ENCODE measurements at places on chromosomes 2 and 18. TPM values are rescaled to one million over a fixed set of nuclear protein-coding genes. Genes with fewer than 3 reads are reported as not detected.

Gene CXCR1
- not detected for total RNA-seq

Gene ASTL
- total RNA-seq, result not detected

Gene HEATR5B
- total RNA-seq, result 19.6 TPM

GRCh38 chr2:133953524-133953923 lies 300.3 kb upstream of the MGAT5 start:
- no peak overlapping the region for H3K4me3 ChIP-seq
- DNase-seq, result no peak
- H3K36me3 ChIP-seq, result no peaks in the 10 kb centered on the region
- peaks cover 26% of the 10 kb centered on the region for H3K27me3 ChIP-seq
- H3K4me1 ChIP-seq, result no peaks in the 10 kb centered on the region

Gene REEP1
- total RNA-seq, result 2.6 TPM

Gene MTHFD2
- 366 TPM for total RNA-seq

- H3K4me1 ChIP-seq, result no peaks in the 10 kb centered on the region
- H3K27ac ChIP-seq, result no peak overlapping the region
- peaks cover 1% of the 10 kb centered on the region for H3K36me3 ChIP-seq
- H3K27me3 ChIP-seq, result peaks cover 14% of the 10 kb centered on the region
- DNase-seq, result no peak
Measured at GRCh38 chr2:161681046-161681445, 56.8 kb downstream of the SLC4A10 start.

DNA sequence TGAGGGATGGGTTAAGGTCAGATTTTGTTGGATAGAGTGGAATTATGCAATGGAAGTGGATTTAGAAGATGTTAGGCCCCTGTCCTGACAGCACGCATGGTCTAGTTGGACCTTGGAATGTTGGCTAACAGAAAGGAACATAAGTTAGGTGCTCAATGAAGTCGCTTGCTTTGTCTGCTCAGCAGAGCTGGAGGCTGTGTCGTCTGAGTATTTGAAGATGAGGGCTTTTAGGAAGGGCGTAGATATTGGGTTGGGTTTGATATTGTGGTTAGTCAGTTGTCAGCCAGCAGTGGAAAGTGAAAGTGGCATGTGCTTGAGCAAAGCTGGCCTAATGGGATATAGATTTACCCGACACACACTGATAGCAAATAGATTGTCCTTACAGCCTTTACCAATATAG lies 239.3 kb downstream of the PRKCE start:
- no peaks in the 10 kb centered on the region for H3K27me3 ChIP-seq
- H3K4me1 ChIP-seq, result peaks cover 29% of the 10 kb centered on the region
- H3K36me3 ChIP-seq, result no peaks in the 10 kb centered on the region
- H3K27ac ChIP-seq, result no peak overlapping the region
- H3K4me3 ChIP-seq, result no peak overlapping the region

Gene RAD51AP2
- total RNA-seq, result not detected

Gene NEURL3
- total RNA-seq, result not detected

Gene LRATD1
- not detected for total RNA-seq

GRCh38 chr2:60527762-60528161 lies 25.7 kb downstream of the BCL11A start:
- H3K36me3 ChIP-seq, result no peaks in the 10 kb centered on the region
- H3K27me3 ChIP-seq, result no peaks in the 10 kb centered on the region
- H3K4me1 ChIP-seq, result peaks cover 50% of the 10 kb centered on the region
- DNase-seq, result no peak
- no peak overlapping the region for H3K4me3 ChIP-seq

Gene EVX2
- not detected for total RNA-seq

Gene IL1F10
- not detected for total RNA-seq

- H3K27me3 ChIP-seq, result no peaks in the 10 kb centered on the region
- no peaks in the 10 kb centered on the region for H3K4me1 ChIP-seq
- H3K36me3 ChIP-seq, result no peaks in the 10 kb centered on the region
- no peak overlapping the region for H3K27ac ChIP-seq
- no peak overlapping the region for H3K4me3 ChIP-seq
- no peak for DNase-seq
Measured at GRCh38 chr2:45902781-45903375, 251.4 kb downstream of the PRKCE start.

DNA sequence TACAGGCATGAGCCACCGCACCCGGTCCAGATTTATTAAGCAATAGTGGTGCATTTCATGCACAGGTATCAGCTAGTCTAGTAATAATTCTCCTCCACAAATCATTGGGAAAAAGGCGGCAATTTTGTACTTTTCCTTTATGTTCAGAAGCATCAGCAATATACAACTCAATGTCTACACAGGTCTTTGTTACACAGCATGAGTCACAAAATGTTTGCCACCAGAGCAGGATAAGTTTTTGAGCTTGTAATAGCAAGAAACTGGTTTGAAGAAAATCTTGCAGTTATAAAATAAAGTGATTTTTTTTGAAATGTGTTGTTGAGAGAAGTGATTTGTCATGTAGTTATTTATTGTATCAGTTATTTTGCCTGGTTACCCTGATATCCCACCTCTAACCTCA lies 4.8 kb upstream of the ITPRIPL1 start:
- no peaks in the 10 kb centered on the region for H3K36me3 ChIP-seq
- H3K27me3 ChIP-seq, result peaks cover 14% of the 10 kb centered on the region
- DNase-seq, result no peak
- H3K4me1 ChIP-seq, result peaks cover 25% of the 10 kb centered on the region
- no peak overlapping the region for H3K27ac ChIP-seq

DNA sequence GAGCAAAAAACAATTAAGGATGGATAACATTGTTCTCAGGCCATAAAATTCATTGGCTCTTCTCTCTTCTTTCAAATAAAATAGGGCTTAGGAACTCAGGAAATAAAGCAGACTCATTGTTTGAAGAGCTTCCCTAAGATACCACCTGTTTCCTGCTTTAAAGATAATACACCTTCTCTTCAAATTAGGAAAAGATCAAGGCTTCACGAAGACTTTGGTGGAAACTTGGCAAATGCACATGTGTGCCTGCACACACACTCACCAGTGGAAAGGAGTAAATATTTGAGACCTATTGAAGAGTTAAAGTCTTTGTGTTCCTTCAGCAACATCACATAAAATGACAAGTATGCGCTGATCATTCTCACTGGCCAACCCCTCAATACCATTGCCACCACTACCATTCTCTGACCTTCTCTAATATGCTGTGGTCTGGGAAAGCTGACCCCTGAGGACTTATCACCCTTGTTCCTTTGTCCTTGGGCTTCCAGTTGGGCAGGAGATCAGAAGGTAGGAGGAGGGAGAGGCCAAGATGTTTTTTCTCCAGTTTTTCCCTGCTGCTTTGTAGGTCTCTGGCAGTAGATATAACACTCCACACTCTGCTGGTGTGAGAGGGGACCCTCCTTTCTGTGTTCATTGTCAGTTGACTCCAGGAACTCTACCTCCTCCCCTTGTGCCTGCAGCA lies 53.5 kb upstream of the SPOPL start:
- no peak overlapping the region for H3K27ac ChIP-seq
- H3K36me3 ChIP-seq, result no peaks in the 10 kb centered on the region
- no peak for DNase-seq
- H3K4me3 ChIP-seq, result no peak overlapping the region
- H3K4me1 ChIP-seq, result peaks cover 9% of the 10 kb centered on the region
- H3K27me3 ChIP-seq, result no peaks in the 10 kb centered on the region

Gene SCN9A
- 30.1 TPM for total RNA-seq

- DNase-seq, result peak; percentile 72
- peaks cover 4% of the 10 kb centered on the region for H3K36me3 ChIP-seq
- H3K4me1 ChIP-seq, result peaks cover 28% of the 10 kb centered on the region
- H3K27ac ChIP-seq, result no peak overlapping the region
Measured at GRCh38 chr2:120829633-120830025, 94.0 kb downstream of the GLI2 start.

GRCh38 chr2:233983445-233983844 lies 66.3 kb downstream of the TRPM8 start:
- H3K36me3 ChIP-seq, result peaks cover 4% of the 10 kb centered on the region
- H3K4me1 ChIP-seq, result peaks cover 22% of the 10 kb centered on the region
- DNase-seq, result no peak
- H3K27ac ChIP-seq, result no peak overlapping the region
- H3K4me3 ChIP-seq, result no peak overlapping the region

DNA sequence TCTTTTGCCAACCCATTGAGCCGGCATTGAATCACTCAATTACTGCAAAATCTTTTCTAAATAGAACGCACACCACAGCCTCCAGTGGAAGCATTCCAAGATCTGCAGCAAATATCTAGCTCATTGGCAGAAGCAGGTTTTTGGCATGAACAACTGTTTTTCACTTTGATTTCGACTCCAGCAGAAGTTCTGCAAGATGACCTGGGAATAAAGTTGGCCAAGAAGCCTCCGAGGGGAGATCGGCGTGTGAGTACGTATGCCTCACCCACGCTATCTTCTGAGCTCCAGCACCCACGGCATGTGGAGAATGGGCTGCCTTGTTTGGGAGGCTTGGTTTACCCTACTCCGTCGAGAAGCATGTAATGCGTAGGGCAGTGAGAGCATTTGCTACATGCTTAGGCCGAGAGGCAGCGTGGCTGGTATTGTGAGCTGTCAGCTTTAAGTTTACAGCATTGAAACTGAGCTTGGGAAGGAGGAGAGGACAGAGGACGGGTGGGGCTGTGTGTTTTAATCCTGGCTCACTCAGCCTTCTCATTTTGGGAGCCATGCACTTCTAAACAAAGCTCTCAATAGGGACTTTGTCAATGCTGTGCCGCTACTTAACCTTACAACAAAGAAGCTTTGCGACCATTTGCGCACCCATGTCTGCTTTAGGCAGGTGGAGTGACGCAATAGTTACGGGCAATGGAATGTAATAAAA lies 10.5 kb downstream of the PCARE start:
- H3K27ac ChIP-seq, result no peak overlapping the region
- H3K36me3 ChIP-seq, result no peaks in the 10 kb centered on the region
- DNase-seq, result no peak

Gene APCDD1
- total RNA-seq, result 41.3 TPM

Gene NPPC
- total RNA-seq, result not detected

Gene UGT1A8
- not detected for total RNA-seq

DNA sequence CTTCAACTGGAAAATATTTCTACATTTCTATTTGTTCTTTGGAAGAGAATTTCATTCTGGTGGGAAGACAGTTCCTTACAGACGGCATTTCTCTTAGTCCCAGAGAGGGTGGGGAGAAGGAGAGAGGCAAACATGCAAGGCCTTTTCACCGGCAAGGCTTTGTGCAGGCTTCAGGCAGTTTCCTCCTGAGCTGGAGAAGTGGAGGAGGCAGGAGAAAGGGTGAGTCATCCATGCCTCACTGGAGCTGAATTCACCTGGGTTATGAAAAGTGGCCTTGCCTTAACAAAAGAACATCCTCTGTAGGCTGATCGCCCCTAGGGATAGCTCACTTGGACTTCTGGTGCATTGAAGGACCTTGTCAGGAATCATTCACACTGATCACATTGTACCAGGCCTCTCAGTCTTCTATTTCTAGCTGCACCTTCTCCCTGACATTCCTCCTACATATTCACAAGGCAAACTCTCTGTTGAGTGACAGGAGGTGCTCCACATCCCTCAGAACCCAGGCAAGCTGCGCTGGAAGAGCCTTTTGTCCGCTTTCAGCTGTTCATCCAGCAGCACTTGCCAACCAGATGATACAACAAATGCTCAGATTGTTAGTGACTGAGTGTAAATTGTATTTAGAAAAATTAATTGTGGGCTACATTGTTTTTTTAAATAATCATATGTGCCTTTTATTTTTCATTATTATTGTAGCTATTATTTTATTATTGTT lies 796.1 kb downstream of the DCDC2C start:
- no peaks in the 10 kb centered on the region for H3K27me3 ChIP-seq
- no peak for DNase-seq
- peaks cover 45% of the 10 kb centered on the region for H3K4me1 ChIP-seq
- H3K27ac ChIP-seq, result peak overlapping the region; percentile 87
- no peak overlapping the region for H3K4me3 ChIP-seq
- no peaks in the 10 kb centered on the region for H3K36me3 ChIP-seq

Gene RANBP2
- total RNA-seq, result 52.7 TPM

- DNase-seq, result no peak
- no peaks in the 10 kb centered on the region for H3K27me3 ChIP-seq
- H3K36me3 ChIP-seq, result no peaks in the 10 kb centered on the region
- peaks cover 9% of the 10 kb centered on the region for H3K4me1 ChIP-seq
- H3K4me3 ChIP-seq, result no peak overlapping the region
Measured at GRCh38 chr2:180124273-180125139, 117.4 kb upstream of the CWC22 start.

Gene GAL3ST2
- total RNA-seq, result 1.3 TPM

DNA sequence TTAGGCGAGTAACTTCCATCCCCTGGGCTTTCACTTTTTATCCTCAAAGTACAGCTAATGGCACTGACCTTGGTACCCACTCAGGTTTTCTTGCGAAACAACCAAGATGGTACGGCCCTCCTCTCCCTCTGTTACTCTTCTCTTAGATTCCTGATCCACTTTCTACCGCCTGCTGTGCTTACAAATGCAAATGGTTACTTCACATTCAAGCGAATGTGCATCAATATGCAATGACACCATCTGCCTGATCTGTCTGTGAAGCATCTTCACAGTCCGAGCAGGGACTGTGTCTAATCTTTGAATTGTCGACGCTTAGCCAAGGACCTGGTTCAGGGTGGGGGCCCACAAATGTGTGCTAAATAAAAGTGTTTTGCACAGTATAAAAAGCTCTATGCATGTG lies 112.2 kb downstream of the TRIB2 start:
- H3K27ac ChIP-seq, result no peak overlapping the region
- no peaks in the 10 kb centered on the region for H3K27me3 ChIP-seq

GRCh38 chr2:241797441-241798080 lies 11.4 kb upstream of the NEU4 start:
- H3K36me3 ChIP-seq, result peaks cover 4% of the 10 kb centered on the region
- no peak overlapping the region for H3K4me3 ChIP-seq
- peaks cover 3% of the 10 kb centered on the region for H3K27me3 ChIP-seq
- H3K4me1 ChIP-seq, result no peaks in the 10 kb centered on the region
- no peak overlapping the region for H3K27ac ChIP-seq

- no peaks in the 10 kb centered on the region for H3K36me3 ChIP-seq
- peaks cover 6% of the 10 kb centered on the region for H3K4me1 ChIP-seq
- no peak overlapping the region for H3K4me3 ChIP-seq
- H3K27me3 ChIP-seq, result peaks cover 5% of the 10 kb centered on the region
- DNase-seq, result no peak
Measured at GRCh38 chr2:18501729-18502128, 58.7 kb downstream of the RDH14 start.

GRCh38 chr2:96687266-96687665 lies 44.7 kb downstream of the FER1L5 start:
- H3K4me1 ChIP-seq, result peaks cover 2% of the 10 kb centered on the region
- H3K27me3 ChIP-seq, result peaks cover 6% of the 10 kb centered on the region
- no peak overlapping the region for H3K4me3 ChIP-seq
- no peak for DNase-seq

GRCh38 chr2:16813593-16813992 lies 148.0 kb upstream of the CYRIA start:
- H3K4me1 ChIP-seq, result no peaks in the 10 kb centered on the region
- H3K27ac ChIP-seq, result no peak overlapping the region
- peaks cover 11% of the 10 kb centered on the region for H3K27me3 ChIP-seq
- DNase-seq, result no peak
- no peak overlapping the region for H3K4me3 ChIP-seq

- H3K27ac ChIP-seq, result no peak overlapping the region
- H3K36me3 ChIP-seq, result no peaks in the 10 kb centered on the region
- H3K4me1 ChIP-seq, result no peaks in the 10 kb centered on the region
- DNase-seq, result no peak
- no peaks in the 10 kb centered on the region for H3K27me3 ChIP-seq
- H3K4me3 ChIP-seq, result no peak overlapping the region
Measured at GRCh38 chr2:228417526-228417925, 236.0 kb upstream of the SPHKAP start.
